ENCODE measurements at places on chromosomes 3 and 15.

DNA sequence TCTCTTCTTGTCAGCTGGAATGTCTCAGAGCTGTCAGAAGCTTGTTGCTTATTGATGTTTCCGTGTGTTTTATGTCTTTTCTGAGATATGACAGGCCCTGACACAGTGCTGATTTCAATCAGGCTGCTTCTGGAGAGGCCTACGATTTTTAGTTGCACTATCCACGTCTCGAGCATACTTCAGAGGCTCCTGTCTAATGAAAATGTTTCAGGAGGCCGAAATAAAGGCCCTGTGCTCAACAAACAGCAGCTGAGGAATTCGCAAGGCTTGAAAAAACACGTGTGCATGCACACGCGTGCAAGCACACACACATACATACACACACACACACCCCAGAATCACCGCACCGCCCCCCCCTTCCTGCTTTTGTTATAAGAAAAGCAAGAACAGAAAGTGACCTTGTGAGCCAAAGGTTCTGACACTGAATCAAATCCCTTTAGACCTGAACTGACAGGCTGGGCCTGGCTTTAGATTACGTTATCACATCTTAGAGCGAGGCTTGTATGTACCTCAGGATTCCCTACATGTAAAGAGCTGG lies 296.6 kb downstream of the NR2F2 start:
- DNase-seq = peak; percentile 47

- peak; percentile 57 for DNase-seq
Observed at GRCh38 chr15:71443538-71443937, 328.3 kb downstream of the THSD4 start.

DNA sequence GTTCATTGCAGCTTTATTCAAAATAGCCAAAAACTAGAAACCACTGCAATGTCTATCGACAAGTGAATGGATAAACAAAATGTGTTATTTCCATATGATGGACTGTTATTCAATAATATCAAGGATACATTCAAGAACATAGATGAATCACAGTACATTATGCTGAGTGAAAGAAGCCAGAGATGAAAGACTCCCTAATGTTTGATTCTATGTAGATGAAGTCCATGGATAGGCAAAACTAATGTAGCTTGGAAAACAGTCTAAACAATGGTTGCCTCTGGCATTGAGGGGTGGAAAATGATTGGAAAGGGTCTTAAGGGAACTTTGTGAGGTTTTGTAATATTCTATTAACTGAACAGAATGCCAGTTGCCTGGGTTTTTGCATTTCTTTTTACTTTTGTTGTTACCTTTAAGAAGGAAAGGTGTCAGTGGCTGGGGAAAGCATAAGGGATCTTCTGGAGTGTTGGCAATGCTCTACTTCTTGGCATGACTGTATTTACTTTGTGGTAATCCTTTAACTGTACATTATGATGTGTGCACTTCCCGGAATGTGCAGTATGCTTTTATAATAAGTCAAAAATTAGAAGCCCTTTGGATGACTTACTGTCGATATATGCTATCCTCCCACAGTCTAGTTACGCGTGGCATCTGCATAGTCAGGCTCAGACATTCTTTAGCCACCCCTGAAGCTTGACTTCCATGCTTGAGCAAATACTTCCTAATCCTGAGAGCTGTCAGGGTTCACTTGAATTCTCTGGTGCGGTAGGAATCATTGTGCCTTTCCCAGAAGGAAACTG lies 20.5 kb upstream of the ATP10A start:
- no peak for DNase-seq

GRCh38 chr3:134035836-134036235 lies 6.1 kb upstream of the SLCO2A1 start:
- DNase-seq = no peak

DNA sequence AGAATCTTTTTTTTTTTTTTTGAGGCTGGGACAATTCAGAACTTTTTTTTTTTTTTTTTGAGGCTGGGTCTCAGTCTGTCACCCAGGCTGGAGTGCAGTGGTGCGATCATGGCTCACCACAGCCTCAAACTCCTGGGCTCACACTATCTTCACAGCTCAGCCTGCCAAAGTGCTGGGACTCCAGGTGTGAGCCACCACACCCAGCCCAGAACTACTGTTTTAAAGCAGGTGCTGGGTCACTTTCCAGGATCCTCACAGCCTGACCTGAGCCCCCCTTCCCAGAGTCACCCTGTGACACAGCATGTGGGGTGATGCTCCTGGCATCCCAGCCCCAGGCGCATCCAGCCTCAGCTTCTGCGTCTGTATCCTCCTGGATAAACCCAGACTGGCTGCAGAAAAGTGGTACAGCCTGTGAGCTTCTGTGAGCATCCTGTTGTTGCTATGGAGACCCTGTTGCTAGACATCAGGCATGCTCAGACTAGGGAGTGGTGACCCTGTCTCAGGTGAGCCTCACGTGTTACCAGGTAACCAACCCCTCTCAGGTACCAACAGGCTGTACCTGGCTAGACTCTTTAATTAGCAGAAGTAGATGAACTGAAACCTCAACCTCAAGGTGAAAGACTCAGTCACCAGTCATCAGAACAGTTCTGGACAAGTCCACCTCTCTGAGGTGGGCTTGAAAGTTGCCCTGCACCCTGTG lies 15.0 kb downstream of the KLF13 start:
- no peak for DNase-seq

DNA sequence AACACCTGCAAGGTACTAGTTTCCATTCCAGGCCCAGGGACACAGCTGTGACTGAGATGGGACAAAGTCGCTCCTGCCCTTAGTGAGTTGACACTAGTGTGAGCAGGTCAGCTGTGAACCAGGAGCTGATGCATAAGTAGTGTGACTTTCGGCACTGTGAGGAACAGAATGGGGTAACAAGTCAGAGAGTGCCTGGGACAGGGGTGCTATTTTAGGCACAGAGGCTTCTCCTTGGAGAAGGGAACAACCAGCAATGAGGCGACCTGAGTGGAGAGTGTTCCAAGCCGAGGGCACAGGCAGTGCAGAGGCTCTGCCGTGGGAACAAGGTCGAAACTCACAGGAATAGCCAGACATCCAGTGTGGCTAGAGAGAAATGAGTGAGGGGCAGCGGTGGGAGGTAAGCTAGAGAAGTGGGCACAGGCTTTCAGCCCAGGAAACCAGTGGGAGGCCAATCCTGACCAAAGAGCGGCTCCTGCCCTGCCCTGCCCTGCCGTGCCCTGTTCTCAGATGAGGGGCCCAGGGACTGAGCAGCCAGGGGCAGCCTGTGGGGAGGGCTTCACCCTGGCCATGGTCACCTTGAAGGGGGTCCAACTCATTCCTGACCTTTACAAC lies 14.2 kb downstream of the DNAH1 start:
- DNase-seq = no peak

- no peak for DNase-seq
Observed at GRCh38 chr15:39054128-39054732, 489.6 kb upstream of the RASGRP1 start.

GRCh38 chr3:144273601-144274000 lies 302.0 kb downstream of the DIPK2A start:
- no peak for DNase-seq

GRCh38 chr15:61364871-61365270 lies 135.8 kb upstream of the RORA start:
- DNase-seq = peak; percentile 84

DNA sequence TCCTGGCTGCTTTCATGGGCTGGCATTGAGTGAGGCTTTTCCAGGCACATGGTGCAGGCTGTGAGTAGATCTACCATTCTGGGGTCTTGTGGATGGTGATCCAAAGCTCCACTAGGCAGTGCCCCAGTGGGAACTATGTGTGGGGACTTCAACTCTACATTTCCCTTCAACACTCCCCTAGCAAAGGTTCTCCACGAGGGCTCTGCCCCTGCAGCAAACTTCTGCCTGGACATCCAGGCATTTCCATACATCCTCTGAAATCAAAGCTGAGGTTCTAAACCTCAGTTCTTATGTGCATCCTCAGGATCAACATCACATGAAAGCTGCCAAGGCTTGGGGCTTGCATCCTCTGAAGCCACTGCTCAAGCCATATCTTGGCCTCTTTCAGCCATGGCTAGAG lies 282.9 kb upstream of the ZPLD1 start:
- no peak for DNase-seq

DNA sequence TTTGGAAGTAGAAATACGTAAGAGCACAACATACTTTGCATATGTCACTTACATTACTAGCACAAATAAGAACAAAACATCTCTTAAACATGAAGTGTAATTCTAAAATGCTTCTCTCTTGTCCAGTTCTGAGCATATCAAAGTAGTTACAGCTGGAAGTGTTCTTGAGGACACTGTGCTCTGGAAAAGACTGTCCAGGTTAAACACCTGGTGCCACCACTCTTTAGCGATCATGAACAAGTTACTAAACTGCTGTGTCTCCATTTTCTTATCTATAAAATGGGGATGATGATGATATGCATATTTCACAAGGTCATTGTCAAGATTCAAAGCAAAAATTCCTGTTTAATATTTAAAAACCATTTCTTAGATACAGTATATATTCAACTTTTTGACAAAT lies 790 bp downstream of the STRIT1 start:
- no peak for DNase-seq

GRCh38 chr3:42736531-42736930 lies 33.9 kb upstream of the HHATL start:
- no peak for DNase-seq

- DNase-seq = no peak
Observed at GRCh38 chr3:101701696-101702634, 15.4 kb upstream of the RPL24 start.
